Mammary epithelial cell (primary cell): ENCODE measurements at places on chromosomes 16 and 17.

DNA sequence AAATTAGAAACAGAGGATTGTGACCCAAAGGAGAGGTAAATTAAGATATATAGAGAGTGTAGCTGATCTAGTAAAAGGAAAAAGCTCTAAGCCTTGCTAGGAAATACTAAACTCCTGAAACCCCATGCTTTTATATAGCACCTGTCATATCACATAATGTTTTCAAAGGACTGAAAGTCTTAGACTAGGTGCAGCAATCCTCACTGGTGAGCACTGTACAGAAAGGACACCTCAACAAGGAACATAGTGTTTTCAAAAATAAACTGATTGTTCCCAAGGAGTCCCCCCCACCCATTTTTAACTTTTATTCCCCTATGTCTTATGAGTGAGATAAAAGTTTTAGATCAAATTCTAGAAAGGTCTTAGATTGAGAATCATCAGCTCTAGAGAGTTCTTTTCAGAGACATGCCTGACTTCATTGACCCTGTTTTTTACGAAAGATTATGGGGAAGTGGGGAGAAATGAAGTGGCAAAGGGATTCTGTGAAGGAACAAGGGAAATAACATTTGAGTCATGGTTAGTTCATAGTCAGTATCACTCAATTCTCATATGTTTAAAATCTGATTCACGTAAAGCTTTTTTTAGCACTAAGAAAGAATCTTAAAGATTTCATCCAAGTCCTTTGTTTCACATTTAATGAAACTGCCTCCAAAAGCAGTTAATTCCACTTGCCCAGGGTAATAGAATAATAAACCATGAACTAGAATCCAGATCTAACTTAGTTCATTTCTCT lies 166.4 kb downstream of the CYB561 start:
- peak; percentile 90 for DNase-seq

GRCh38 chr17:63665527-63666214 lies 34.3 kb downstream of the LIMD2 start:
- DNase-seq = no peak

DNA sequence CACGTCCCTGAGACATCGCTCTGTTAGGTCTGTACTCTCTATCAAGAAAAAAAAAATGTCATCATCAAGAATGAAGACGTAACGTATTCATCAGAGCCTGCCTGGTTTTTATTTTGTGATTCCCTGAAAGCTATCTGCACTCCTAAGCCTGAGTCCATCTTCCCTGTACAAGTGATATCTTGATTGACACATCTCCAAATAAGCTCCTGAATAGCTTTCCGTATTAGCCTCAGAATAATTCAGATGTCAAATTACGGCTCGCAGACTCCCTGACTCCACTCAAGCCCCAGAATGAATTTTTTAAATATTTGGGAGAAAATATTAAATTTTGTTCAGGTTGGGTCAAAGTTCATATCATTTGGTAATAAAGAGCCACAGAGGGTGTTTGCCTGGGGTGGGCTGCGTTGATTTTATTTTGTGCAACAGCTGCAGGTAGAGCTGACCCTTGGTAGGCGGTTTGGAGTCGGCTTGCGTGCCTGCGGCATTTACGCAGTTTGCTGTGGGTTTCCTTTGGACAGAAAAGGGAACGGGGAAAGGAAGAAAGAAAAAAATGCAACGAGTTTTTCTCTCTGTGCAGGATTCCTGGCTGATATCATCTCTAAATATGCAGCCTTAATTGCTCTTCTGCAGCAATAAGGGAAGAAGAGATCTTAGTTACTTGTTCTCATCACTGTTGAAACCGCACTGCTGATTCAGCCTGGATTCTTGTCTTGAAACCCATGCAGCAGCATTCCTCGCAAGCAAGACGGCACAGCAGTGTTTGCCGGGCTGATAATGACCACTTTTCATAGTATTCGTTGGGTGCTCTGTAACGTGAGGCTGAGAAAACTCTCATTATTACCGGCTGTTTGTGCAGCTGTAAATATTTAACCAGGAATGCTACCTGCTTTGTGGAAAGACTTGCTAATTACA lies 114.7 kb downstream of the IRX3 start:
- peak; percentile 29 for DNase-seq

DNA sequence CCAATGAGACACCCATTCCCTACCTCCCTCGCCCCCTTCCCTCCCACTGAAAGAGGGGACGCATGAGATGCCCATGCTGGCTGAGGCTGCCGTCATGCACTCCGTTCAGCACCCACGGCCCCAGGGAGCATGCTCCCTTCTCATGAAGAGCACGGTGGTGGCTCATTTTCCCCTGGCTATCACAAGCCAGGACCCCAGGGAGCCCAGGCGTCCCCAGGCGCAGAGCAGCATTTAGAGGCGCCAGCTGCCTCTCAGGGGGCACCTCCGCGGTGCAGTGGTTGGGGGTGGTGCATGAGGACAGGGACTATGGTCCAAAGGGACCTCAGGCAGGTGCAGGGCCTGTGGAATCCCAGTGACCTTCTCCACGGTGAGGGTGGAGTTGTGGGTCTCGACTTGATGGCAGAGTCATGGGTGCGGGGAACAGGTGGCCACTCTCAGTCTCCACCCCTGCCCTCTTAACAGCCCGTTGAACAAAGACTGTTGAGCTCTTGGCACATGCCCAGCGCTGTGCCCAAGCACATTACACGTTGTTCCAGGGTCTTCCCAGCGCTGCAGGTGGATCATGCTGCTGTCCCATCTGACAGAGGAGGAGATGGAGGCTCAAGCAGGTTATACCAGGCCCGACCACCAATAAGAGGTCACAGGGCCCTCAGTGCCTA lies 13.6 kb downstream of the KIF19 start:
- no peak for DNase-seq

GRCh38 chr17:2905269-2905668 lies 109.0 kb downstream of the RAP1GAP2 start:
- no peak for DNase-seq

DNA sequence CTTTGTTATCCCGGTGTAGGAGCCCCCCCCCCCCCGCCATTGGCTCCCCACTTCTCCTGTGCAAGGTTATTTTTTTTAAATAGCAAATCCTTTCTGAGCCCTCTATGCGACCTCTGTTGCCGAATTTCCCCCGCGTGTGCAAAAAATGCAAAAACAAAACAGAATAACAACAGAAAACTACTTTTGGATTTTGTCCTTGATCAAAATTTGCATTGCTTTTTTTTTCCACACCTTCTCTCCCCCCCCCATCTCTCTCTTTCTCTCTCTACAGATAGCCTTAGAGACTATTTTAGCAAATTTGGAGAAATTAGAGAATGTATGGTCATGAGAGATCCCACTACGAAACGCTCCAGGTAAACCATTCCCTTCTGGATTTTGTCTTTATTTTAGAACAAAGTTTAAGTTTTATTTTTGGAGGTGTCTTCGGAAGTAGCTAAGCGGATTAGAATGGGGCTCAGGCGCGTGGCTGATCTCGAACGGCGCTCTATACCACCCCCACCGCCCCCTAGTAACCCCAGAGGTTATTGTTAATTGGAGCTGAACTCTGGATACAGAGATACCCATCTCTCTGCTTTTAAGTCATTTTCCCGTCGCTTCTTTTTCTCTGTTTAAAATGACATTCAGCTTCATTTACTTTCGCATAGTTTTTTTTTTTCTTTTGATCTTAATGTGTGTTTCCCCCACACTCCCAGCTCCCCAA lies 1.0 kb downstream of the MSI2 start:
- no peak for DNase-seq

- peak; percentile 84 for DNase-seq
Observed at GRCh38 chr16:81499576-81500380, 55.2 kb downstream of the CMIP start.

DNA sequence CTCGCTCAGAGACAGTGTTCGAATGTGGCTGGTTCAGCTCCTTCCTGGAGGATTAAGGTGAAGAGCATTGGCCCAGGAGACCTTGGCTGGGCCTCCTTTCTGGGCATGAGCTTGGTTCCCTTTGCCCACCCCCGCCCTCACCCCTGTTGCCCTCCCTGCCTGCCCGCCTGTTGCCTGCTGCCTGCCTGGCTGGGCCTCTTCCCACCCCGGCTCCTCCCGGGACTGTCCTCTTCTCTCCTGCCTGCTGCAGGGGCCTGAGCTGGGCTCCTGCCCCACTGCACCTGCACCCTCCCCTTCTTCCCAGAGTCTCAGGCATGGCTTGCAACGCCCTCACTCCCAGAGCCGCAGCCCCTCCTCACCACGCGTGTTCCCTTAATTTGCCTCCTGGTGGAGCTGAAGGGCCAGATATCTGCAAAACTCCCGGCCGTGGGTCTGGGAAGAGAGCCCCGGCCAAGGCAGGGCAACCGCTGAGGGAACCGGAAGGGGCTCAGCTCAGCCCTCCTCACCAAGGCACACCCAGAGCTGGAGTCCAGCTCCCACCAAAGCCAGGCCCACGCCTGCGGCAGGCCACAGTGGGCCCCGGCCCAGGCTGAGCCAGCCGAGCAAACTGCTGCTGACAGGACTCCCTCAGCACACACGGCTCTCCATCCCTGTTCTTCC lies 31.2 kb downstream of the MNT start:
- DNase-seq = no peak

GRCh38 chr16:61836804-61837393 lies 199.3 kb downstream of the CDH8 start:
- no peak for DNase-seq

DNA sequence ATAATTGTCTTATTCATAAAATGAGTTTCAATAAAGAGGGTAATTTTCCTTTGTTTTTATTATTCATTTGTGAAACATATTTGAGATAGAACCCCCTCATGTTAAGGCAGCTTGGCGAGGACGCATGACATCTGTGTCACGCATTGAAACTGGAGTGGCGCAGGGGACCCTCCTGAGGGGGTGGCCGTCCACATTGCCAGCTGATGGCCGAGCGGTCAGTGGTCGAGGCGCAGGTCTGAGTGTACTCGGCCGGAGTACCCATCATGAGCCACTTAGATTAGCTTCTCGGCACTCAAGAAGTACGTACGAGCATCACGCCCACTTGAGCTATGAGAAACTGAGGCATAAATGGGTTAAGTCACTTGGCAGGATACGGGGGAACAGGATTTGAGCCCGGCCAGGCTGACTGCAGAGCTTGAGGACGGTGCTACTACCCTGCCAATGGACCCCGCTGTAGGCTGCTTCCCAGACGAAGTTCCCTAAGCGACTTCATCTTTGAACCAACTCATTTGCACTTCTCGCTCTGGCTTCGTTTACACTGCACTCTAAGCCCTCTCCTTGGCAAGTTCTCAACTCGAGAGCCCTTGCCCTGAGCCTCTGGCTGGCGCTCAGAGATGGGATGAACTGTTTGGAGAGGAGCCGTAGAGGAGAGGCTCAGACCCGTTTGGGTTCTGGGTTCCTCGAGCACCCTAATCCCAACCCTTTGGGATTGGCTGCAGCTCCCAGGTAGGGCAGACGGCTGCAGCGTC lies 91.8 kb downstream of the SDK2 start:
- no peak for DNase-seq

- DNase-seq = no peak
Observed at GRCh38 chr16:72122308-72122707, 28.7 kb downstream of the DHX38 start.

DNA sequence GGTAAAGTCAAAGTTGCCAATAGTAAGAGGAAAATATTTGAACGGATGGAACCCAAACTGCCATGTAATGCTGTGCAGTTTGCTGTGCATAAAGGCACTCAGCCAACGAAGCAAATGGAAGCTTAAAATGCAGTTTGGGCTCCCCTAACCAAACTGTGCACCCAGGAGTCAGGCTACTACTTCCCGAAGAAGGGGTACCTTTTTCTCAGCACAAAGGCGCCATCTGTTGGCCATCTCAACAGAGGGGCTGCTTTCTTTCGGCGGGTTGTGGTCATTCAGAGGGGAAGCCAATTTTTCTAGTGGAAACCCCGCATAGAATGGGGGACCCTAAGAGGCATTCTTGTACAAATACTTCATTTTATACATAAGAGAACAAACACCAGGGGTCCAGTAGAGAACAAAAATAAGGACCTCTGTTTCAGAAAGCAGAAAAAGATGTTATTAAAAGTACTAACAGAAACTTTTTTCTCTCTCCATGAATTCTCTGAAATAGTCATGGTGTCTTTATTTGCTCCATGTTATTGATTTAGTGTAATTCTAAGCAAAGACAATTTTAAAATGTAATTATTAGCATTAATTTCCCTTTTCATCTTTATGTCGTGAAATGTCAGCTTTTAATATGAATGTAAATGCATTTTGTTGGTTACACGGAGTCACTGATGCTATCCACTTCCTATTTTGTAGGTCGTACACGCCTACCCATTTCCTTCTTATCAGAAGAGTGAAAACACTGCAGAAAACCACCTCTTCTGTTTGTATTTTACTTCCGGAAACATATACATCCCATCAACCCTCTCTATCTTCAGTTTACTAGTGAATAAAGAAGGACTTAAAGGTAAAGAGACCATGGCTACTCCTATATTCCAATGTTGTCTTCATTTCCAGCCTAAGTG lies 453.3 kb downstream of the KCNJ2 start:
- DNase-seq = peak; percentile 30

- no peak for DNase-seq
Observed at GRCh38 chr16:25005445-25006306, 9.5 kb downstream of the ARHGAP17 start.

GRCh38 chr17:79621151-79621943 lies 10.5 kb upstream of the RBFOX3 start:
- no peak for DNase-seq

- no peak for DNase-seq
Observed at GRCh38 chr17:76472258-76472645, 4.8 kb downstream of the AANAT start.

GRCh38 chr17:77721846-77722160 lies 236.7 kb upstream of the TNRC6C start:
- DNase-seq = no peak

GRCh38 chr17:75003957-75004355 lies 8.5 kb upstream of the MRPL58 start:
- no peak for DNase-seq

DNA sequence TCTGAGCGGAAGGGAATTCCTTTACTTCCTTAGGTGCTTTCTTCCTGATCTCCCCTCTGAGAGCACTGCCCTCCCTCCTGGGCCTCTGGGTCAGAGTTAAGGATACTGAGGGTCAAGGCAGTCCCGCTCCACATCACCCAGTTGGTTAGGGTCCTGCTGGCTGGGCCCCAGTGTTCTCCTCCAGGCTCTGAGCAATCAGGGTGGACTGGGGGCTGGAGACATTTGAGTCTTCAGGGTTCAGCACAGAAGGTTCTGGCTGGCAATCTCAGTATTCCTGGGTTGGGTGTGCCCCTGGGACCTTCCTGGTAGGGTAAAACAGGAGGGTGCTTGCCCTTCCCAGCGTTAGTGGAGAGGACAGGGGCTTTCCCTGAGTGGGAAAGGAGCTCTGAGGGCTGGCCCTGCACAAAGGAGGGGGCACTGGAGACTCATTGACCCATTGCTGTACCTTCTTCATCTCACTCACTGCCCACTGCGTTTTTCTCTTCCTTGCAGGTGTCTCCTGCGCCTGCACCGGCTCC lies 448 bp downstream of the MT1M start:
- no peak for DNase-seq

GRCh38 chr17:61247439-61247838 lies 152.2 kb upstream of the TBX2 start:
- peak; percentile 2 for DNase-seq

DNA sequence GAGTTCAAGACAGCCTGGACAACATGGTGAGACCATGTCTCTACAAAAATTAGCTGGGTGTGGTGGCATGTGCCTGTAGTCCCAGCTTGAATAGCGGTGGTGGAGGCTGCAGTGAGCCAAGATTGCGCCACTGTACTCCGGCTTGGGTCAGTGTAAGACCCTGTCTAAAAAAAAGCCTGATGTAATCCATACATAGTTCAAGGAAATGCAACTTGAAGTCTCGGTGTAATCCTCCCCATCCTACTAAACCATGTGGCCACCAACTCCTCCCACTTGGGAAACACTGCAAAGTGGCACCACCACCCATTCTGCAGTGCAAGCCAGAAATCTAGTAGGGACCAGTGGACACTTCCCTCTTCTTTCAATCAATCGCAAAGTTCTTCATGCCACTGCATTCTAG lies 5.4 kb upstream of the KPNB1 start:
- DNase-seq = no peak

- peak; percentile 80 for DNase-seq
Observed at GRCh38 chr16:19113577-19114358, at the start of gene ITPRIPL2. Gene ITPRIPL2 (plus strand): TSS chr16:19113964. CDS start chr16:19114462, 498 bp downstream.
